ENCODE measurements at places on chromosomes 12 and 14.
A peak's percentile ranks its signal among the peaks of the same experiment; 100 is the strongest.

GRCh38 chr12:52126605-52127578 lies 47.4 kb downstream of the SMIM41 start:
- DNase-seq, result peak; percentile 51

DNA sequence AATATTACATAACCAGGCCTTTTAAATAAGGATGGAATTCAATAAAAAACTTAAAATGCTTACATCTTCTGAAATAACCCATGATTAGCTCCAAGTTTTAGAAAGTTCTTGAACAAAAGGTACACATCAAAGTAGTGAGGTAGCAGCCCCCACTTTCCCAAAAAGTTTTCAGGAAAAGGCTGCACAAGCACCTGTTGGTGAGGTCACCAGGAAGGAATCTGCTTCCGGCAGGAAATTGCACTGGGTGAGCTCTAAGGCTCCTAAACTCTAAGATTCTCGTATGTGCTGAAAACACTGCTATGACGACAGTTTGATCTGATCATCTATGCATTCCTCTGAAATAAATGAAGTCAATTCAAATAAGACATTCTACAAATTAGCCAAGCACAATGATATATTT lies 34.3 kb upstream of the TTC7B start:
- no peak for DNase-seq

DNA sequence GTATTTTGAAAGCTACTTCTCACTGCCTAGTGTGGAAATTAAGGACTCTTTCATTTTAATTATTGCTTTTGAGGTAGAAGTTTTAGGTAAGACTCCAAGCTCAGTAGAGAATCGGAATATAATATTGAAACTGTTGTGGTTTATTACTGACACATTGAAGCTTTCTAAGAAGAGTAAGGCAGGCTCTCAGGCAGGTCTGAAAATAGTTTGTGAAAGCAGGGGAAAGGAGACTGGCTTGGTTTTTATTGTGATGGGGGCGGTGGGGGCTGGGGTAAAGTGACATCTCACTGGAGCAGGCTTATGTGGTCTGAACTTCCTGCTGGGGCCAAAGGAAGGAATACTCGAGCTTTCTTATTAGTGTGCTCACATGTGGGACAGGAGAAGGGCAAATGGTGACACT lies 79.5 kb downstream of the OTOGL start:
- no peak for DNase-seq

DNA sequence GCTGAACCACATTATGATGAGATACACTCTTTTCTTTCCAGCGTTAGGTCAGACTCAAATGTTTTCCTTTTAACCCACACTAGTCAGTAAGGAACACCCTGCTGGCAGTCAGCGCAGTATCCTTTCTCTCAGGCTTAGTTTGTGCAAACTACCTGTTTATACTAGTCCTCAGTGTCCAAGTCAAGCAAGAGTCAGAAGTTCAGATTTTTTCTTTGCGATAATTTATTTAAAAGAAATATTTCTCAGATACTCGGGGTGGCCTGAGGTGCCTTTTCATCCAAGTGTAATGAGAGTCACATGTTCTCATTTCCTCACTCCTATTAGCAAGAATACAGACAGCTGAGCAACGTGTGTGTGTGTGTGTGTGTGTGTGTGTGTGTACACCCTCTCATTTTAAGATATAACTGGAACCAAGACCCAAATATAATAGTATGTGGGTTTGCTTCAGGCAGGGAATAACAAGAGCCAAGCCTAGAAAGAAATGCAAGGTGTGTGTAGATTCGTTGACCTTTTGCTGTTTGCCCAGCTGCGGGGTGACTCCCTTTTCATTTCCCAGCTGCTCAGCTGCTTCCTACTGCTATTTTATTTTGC lies 182.7 kb downstream of the KICS2 start:
- peak; percentile 97 for DNase-seq

GRCh38 chr14:70663707-70664179 lies 22.0 kb downstream of the TTC9 start:
- DNase-seq, result peak; percentile 58

GRCh38 chr14:69818758-69819191 lies 21.7 kb upstream of the SLC10A1 start:
- peak; percentile 36 for DNase-seq

DNA sequence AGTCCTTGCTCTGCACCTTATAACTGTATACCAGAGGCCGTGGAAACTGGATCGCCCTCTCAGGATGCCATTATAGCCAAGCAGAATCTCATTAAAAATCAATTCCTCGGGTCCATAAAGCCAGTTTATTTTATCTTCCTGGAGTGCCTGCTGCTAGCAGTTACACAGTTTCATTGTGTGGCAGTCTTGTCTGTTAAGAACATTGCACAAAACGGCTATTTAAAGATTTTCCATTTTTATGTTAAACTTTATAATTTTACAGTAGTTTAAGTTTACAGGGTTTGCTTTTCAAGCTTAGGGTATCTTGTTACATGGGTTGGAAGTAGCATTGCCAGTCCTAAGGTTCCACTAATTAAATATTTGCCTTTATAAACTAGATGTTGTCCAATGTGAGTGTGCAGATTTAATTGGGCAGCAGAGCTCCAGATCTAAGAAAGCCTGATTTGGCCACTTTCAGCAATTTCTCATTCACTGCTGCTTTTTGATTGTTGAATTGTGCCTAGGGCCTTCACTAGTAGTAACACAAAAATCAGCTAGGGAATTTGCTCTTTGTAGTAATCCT lies 17.0 kb downstream of the TMEM30B start:
- no peak for DNase-seq

DNA sequence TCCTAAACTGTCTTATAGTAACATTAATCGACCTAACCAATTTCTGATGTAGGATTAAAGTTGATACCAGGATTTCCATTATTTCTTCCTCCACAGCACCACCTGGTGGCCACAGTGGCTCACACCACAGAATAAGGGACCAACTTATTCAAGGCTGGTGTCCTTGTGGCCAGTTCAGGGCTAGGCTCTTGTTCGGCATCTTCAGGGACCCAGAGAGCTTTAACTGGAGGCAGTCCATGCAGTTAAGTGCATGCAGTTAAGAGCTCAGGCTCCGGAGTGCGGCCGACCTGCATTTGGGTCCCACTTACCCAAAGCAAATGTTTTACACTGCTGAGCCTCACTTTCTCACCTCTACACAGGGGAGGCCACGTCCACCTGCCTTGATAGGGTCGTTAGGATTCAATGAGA lies 42.0 kb upstream of the GPR68 start:
- peak; percentile 48 for DNase-seq

- DNase-seq, result no peak
These were observed 95.9 kb downstream of the TSPAN9 start for GRCh38 chr12:3173008-3173553.

DNA sequence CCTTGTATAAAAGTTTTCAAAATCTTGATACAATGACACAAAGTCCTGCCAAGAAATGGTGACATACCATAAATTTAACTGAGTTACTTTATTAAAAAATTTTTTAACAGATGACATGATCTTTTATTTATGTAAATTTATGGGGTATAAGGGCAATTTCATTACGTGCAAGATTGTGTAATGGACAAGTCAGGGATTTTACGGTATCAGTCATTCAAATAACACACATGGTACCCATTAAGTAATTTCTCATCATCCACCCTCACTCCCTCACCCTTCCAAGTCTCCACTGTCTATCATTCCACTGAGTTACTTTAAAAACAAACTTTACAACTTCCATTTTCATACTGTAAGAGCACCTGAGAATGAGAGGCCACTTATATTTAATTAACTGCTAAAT lies 37.4 kb downstream of the SPTLC2 start:
- DNase-seq, result no peak

GRCh38 chr12:89895591-89895990 lies 187.0 kb upstream of the ATP2B1 start:
- DNase-seq, result no peak

GRCh38 chr12:2561367-2561766 lies 233.4 kb upstream of the FKBP4 start:
- DNase-seq, result no peak

GRCh38 chr14:34983148-34983760 lies 462 bp downstream of the SRP54 start:
- DNase-seq, result no peak

DNA sequence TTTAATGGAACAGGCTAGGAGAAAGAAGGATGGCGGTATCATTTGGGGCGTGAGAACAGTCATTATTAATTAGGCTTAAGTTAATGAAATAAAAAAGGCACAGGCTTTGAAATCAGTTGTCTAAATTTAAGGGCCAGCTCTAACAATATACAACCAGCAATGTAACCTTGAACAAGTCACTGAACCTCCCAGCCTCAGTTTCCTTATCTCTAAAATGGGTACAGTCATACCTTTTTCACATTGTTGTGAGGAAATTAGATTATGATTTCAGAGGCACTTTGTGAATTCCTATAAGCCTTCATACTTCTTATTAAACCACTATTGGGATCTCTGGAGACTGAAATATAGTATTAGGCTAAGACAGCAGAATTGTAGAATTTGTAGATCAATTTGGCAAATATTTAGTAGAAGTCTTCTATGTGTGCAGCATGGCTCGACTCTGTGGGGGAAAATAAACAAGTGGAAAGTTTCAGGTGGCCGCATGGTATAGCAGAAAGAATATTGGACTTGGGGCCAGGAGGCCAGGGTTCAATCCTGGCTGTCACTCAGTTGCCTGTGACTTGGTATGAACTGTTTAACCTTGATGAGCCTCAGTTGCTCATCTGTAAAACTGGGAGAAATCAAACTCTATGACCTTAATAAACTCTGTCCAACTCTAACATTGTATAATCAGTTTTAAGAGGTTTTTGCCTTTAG lies 117.7 kb downstream of the ETV6 start:
- no peak for DNase-seq

- no peak for DNase-seq
These were observed 140.3 kb upstream of the NUDT4 start for GRCh38 chr12:93237235-93237915.

- no peak for DNase-seq
These were observed 4.0 kb downstream of the LTB4R start for GRCh38 chr14:24315243-24315806.

DNA sequence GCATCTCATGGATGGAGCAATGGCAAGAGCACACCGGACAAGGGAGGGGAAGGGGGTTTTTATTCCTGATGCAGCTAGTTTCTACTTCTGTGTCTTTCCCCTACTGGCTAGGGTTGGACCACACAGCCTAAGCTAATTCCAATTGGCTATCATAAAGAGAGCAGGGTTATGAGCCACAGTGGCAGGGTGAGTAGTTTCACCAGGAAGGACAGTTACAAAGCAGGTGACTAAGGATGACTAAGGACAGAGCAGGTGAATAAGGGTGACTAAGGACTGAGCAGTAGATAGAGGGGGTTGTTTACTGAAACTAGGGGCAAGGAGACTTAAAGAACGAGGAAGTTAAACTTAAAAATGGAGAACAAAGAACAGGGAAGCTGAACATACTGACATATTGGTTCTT lies 321.4 kb upstream of the SEL1L start:
- DNase-seq, result no peak

DNA sequence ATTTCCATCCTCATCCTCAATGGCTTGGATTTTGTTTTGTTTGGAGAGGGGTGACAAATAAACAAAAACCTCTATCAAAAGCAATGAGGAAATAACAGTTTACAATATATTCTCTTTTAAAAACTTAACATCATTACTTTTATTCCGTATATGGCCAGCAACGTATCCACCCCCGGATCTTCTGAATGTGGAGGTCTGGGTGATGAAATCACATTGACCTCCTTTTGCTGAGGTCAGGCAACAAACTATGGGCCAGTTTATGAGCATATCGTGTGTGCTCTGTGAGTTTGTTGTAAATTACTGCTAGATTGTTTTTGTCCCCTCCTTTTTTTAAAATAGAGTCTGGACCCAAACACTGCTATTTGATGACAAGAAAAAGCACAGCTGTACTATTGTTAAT lies 178.1 kb downstream of the BCAT1 start:
- DNase-seq, result no peak

GRCh38 chr12:16605642-16606116 lies 283 bp downstream of the LMO3 start:
- peak; percentile 95 for DNase-seq

DNA sequence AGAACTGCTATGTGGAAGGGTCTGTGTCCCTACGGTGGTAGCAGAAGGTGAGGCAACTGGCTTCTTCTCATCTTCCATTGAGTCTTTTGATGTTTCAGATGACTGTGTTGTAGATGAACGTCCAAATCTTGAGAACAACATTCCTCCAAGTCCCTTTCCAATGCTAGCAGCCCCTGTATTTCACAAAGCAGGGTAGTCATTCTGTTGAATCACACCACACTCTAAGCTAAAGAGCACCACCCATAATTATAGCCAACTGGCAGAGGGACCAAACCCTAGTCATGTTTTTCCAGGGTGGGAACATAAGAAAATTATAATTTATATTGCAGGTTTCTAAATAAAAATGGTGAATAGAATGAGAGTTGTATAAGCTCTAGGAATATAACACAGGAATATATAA lies 98.7 kb downstream of the DDHD1 start:
- no peak for DNase-seq

DNA sequence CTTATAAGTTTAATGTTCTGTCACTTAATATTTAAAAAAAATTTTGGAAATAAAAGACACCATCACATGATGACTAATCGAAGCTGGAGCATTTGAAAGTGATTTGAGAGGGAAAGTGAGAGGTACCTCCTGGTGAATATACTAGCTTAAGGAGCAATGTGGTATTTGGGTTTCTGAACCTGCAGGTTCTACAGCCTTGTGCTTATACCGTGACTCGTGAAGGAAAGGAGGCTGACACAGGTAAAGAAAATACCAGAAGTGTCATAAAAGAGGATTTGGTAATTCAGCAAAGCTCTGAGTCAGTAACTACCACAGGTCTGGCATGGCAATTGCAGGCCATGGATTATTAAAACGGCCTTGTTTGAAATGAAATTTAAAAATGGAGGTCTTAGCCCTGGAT lies 151.0 kb downstream of the SLC38A4 start:
- DNase-seq, result no peak

DNA sequence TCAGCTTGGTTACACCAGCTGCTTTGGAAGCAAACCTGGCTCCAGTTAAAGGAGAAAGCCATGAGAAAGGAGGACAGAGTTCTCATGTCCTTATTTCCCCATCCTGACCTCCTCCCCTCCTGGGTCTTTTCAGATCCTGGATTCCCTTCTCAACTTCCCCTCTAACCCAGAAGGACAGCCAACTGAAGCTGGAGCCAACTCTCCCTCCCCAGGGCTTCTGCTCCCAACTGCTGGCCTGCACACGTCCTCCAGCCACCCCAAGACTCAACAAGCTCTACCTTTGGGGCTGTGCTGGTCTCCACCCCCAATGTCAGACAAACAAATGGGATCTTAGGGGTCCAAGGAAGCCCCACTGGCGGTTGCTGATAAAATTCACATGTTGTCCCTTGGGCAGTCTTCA lies 651.1 kb upstream of the TBX3 start:
- no peak for DNase-seq

Measured in NCI-H146 (cell line).